ENCODE measurements at places on chromosomes 5 and 9.

DNA sequence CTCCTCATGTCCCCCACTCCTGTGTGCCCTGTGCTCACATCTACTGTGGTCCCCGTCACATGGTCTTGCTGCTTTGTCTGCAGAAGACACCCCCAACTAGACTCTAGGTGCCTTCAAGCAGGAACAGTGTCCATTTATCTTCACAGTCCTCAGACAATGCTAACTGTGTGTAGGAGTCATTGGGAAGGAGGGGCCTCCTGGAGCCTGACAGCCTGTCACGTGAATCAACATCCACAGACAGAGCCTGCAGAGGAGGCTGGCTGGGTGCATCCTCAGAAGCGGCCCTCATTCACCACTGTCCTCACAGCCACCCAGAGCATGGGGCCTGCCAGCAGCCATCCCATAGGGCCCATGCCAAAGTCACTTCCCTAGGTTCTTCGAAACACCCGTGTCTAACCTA lies 98.7 kb downstream of the MED10 start:
- no peak for DNase-seq

- DNase-seq = no peak
Measured at GRCh38 chr5:155211764-155212163, 198.2 kb downstream of the KIF4B start.

GRCh38 chr9:88544245-88544644 lies 9.3 kb downstream of the NXNL2 start:
- DNase-seq = peak; percentile 28

DNA sequence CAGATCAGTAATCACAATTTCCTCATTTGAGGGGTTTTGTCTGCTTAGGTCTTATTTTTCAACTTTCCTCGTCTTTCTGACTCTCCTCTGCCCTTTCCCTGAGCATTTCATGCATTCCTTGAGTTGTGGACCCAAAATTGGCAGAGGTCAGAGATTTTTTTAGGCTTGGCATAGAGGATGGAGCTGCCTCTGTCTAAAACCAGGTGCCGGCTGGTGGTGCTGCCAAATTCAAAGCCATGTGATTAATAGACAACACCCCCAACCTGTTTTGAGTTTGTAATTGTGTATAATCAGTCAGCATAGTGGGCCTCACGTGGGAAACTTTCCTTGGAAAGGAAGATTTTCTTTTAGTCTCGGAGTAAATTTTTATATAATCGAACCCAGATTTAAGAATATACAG lies 39.6 kb downstream of the TJP2 start:
- DNase-seq = no peak

GRCh38 chr9:35482071-35482470 lies 7.8 kb upstream of the RUSC2 start:
- no peak for DNase-seq

DNA sequence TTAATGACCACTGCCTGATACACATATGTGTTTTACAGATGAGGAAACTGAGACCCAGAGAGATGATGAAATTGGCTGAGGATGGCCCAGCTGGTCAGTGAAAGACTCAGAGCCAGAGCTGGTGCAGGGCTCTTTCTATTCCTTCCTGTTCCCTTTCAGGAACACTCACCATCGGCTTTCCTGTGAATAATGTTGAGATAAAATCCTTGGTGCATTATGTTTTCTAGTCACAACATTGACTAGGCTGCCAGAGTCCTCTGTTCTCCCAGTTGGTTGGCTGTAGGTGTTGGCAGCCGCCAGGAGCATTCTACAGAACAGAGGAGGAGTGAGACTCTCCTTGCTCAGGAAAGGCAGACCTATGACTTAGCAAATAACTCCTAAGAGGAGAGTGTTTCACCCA lies 14.8 kb downstream of the TGFBI start:
- no peak for DNase-seq

- DNase-seq = no peak
Measured at GRCh38 chr9:27003426-27004077, 1.9 kb downstream of the LRRC19 start.

GRCh38 chr9:17148324-17148723 lies 13.5 kb downstream of the CNTLN start:
- DNase-seq = no peak

GRCh38 chr5:179889885-179890284 lies 17.8 kb downstream of the TBC1D9B start:
- DNase-seq = no peak

DNA sequence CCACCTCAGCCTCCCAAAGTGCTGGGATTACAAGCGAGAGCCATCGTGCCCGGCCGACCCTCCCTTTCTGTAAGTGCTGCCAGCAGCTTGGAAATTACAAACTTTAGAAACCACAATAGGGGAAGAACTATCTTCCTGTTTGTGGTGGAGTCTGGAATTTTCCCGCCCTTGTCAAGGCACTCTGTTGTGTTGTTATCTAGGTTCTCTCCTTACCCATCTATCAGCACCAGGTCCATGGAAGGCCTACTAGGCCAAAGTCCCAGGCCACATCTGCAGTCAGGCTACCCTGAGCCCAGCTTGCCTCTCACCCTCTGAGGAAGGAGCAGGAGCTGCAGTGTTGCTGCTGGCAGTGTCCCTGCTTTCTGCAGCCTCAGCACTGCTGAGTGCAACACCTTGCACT lies 214.9 kb downstream of the MCTP1 start:
- DNase-seq = no peak

- DNase-seq = no peak
Measured at GRCh38 chr5:55706230-55706629, 5.9 kb downstream of the SLC38A9 start.

GRCh38 chr9:118929287-118929686 lies 439.9 kb downstream of the BRINP1 start:
- DNase-seq = no peak

DNA sequence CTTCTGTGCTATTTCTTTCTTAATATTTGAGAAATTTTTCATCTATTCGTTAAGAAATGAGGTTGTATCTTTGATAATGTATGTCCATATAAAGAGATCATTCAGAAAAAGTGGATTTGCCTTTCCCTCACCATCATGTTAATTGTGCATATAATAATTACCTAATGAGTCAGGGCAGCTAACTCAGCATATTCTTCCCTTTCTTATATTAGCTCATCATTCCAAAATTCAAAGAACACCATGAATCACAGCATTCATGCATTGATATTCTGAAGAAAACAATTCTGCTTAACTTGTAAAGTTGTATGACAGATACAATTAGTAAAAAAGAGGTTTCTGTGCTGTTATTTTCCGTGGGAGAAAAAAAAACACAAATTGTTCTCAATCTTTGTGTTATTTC lies 630.6 kb downstream of the TLE1 start:
- DNase-seq = no peak

Measured in A549 (cell line).